Spleen (tissue), 13 donors: ENCODE measurements at places on chromosomes 4 and X. TPM values are rescaled to one million over a fixed set of nuclear protein-coding genes. Genes with fewer than 3 reads are reported as not detected.

The CC2D2A gene
- total RNA-seq: 8.6 TPM

The CETN2 gene
- 19.6 TPM for total RNA-seq

The USP9X gene
- 102 TPM for total RNA-seq

The TMEM154 gene
- total RNA-seq: 41.9 TPM

The FNIP2 gene
- total RNA-seq: 52.2 TPM

The CCSER1 gene
- total RNA-seq: 19.4 TPM

The TRIM2 gene
- 60.2 TPM for total RNA-seq

The CLIC2 gene
- total RNA-seq: 61.2 TPM

The USP26 gene
- not detected for total RNA-seq

The HSFX3 gene
- total RNA-seq: not detected

The MAGEE2 gene
- not detected for total RNA-seq

The CXCL3 gene
- total RNA-seq: 3.6 TPM

The SLC2A9 gene
- 5.2 TPM for total RNA-seq

The MRPL1 gene
- 27.0 TPM for total RNA-seq

The RBMXL3 gene
- total RNA-seq: not detected

The GAB3 gene
- total RNA-seq: 32.4 TPM

The MOB1B gene
- 21.0 TPM for total RNA-seq

The IL13RA2 gene
- total RNA-seq: not detected

The PDLIM3 gene
- 93.1 TPM for total RNA-seq

The PALLD gene
- total RNA-seq: 183 TPM

The GPR119 gene
- total RNA-seq: not detected

The WDFY3 gene
- 133 TPM for total RNA-seq

The WAS gene
- total RNA-seq: 126 TPM

The POU3F4 gene
- total RNA-seq: not detected

The ESX1 gene
- total RNA-seq: not detected

The SOX3 gene
- total RNA-seq: not detected

The AMTN gene
- total RNA-seq: not detected

The TREX2 gene
- 1.5 TPM for total RNA-seq

The PPARGC1A gene
- 2.5 TPM for total RNA-seq

The PNPLA4 gene
- total RNA-seq: 19.2 TPM

The STK32B gene
- 0.87 TPM for total RNA-seq

The CTAG1A gene
- total RNA-seq: not detected

The UGT2A3 gene
- total RNA-seq: not detected

The GLRA2 gene
- total RNA-seq: not detected

The CT83 gene
- not detected for total RNA-seq

The GAGE12F gene
- total RNA-seq: not detected

The GASK1B gene
- 51.3 TPM for total RNA-seq

The ARHGAP6 gene
- total RNA-seq: 20.8 TPM

The QRFPR gene
- not detected for total RNA-seq

The HSD17B11 gene
- 70.5 TPM for total RNA-seq

The TMEM192 gene
- 12.3 TPM for total RNA-seq

The GUCY1A1 gene
- 19.0 TPM for total RNA-seq

The TAF7L gene
- not detected for total RNA-seq

The MXRA5 gene
- 11.4 TPM for total RNA-seq
